ENCODE measurements at places on chromosomes 5 and 9.

GRCh38 chr9:120447959-120448500 is 131.9 kb downstream of the CDK5RAP2 start:
- no peak for DNase-seq

DNA sequence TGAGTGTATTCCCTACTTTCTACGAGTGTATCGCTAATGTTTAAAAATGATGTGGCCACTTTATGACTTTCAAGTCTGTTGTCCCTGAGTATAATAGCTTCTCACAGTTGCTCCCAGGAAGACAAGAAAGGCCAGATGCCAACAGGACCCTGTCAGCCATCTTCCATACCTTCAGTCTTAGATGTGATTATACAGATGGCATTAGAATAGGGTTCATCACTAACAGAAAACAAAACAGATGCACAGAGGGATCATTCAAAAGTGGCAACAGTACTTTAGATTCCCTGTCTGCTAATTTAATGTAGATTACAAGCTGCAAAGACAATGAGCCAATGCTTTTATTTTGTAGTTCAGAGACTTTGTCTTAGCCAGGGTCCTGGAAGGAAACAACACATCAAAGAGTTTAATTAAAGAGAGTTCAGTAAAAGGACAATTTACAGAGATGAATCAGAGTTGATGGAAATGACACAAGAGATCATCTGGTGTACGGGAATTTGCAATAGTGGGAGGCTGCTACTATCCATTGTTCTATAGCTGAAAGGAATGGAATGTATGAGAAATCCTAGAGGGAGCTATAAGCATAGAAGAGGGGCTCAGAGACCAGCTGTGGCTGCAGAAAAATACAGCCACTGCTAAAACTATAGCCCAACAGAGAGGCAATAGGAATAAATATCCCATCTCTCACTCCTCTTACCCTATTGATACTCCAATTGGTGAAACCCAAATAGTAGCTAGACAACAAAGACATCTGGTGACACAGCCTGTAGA is 393.7 kb upstream of the SMC2 start:
- DNase-seq = no peak

GRCh38 chr9:3989915-3990314 is 310.0 kb downstream of the GLIS3 start:
- no peak for DNase-seq

DNA sequence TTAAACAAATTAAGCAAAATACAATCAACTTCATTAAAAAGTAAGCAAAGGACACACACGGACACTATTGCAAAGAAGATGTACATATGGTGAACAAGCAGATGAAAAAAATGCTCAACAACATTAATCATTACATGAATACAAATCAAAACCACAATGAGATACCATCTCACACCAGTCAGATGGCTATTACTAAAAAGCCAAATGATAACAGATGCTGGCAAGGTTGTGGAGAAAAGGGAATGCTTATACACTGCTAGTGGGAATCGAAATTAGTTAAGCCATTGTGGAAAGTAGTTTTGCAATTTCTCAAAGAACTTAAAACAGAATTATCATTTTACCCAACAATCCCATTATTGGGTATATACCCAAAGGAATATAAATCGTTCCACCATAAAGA is 636.2 kb upstream of the ST8SIA4 start:
- no peak for DNase-seq

DNA sequence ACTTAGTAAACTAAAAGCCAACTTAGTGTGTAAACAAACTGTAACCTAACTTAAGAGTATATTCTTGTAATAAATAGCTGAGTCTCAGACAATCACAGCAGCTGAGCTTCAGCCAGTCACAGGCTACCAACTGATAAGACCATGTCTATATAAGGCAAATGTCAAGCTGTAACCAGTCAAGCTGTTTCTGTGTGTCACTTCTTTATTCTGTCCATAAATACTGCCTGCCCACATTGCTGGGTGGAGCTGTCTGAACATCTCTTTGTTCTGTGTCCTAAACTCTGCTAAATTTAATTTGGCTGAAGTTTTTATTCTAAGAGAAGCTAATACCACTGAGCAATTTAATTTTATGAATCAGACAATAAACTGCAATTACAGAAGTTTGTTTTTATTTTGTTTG is 412.1 kb upstream of the CDH10 start:
- no peak for DNase-seq

DNA sequence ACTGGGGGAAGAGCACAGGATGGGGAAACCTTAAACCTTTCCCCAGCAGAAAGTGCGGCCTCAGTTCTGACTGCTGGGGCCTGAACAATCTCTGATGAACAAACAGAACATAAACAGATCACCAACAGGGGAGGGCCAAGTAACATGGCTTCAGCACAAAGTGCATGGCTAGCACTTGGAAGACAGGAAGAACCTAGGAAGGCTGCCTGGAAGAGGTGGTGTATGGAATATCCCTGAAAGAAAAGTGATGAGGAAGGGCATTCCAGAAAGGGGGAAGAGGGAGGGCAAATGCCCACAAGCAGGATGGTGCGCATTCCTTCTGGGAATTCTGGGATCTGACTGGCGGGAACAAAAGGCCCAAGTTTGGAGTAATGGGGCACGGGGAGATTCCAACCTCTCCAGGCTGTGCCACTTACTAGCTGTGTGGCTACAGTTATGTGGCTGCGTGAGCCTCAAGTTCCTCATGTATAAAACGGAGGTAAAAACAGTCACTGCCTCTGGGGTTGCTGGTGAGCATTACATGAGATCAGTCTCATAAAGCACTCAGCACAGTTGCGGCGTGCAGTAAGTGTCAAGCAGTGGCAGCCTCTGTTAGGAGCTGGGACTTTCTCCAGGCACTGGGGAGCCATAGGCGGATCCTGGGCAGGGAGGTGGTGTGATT is 1.6 kb downstream of the PDGFRB start:
- DNase-seq = no peak

GRCh38 chr9:99750526-99750925 is 71.2 kb upstream of the NR4A3 start:
- no peak for DNase-seq

DNA sequence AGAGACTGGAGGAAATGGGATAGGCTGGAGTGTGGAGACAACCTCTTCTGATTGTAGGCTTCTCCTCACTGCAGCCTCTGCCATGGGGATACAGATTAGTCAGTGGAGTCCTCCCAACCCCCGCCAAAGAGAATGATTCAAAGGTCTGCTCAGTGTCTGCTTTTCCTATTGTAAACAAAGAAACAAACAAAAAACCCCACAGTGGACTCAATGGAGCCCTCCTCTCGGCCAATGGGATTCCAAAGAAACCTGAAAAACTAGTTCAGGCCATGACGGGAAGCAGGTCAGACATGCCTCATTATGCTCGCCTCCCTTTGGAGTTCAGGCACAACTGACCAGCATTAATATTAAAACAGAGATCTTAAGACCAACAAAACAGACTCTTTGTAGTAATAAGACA is 85.8 kb downstream of the SEC61B start:
- no peak for DNase-seq

DNA sequence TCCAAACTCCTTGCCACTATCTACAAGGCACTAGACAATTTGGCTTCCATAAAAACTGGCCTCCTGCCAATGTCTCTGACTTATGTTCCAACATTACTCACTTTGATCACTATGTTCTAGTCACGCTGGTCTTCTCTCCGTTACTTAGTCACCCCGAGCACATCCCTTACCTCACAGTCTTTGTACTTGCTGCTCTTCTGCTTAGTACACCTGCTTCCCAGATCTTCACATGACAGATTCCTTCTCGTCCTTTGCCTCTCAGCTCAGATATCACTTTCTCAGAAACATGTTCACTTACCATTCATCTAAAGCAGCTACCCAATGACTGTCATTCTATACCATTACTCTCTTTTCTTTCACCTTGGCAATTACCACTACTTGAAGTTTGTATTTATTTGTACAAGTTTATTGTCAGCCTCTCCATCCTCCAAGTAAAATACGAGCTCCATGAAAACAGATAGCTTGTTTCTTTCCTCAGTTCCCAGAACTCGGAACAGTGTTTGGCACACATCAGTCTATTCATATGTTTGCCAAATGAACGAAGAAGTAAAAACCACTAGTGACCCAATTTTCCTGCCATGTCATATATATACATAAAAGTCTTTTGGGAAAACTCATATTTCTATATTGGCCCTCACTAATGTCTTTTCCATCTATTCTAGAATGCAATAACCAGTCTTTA is 5.9 kb upstream of the SLC22A5 start:
- no peak for DNase-seq

GRCh38 chr9:132231019-132231701 is 69.3 kb downstream of the NTNG2 start:
- DNase-seq = no peak

GRCh38 chr9:76642701-76643209 is 121.5 kb upstream of the PCA3 start:
- DNase-seq = no peak

- no peak for DNase-seq
Measured at GRCh38 chr9:5536684-5537083, 26.4 kb downstream of the PDCD1LG2 start.

DNA sequence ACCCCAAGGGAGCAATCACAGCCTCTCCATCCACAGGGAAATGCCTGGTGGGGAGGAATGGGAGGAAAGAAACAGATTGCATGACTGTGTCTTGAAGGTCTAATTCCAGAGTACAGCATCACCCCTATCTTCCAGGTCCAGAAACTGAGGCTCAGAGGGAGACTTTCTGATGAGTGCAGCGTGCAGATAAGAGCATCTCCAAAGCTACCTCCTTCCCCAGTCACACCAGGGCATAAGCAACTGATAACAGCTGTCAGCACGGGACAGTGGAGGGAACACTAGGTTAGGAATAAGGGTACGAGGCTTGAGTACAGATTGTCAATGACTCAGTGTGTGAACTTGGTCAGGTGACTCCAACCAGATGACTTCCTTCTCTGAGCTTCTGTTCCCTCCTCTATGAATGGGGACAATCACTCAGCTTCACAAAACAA is 126.9 kb downstream of the KCNIP1 start:
- DNase-seq = no peak

DNA sequence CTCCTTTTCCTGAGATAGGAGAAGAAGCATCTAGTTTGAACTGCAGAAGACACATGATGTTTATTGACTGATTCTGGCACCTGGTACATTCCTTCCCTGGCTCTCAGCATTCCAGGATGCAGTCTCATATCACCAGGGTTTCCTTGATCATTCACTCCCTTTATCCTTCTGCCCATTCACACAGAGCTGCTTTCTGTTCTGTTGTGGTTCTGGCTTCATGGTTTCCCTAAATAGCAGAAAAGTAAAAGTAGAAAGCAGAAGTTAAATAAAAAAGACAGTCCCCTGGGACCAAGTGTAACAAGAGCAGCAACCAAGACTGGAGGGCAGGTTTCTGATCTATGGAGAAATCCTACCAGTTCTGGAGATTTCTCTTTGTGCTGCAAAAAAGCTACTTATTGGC is 3.2 kb downstream of the IFNA8 start:
- no peak for DNase-seq

DNA sequence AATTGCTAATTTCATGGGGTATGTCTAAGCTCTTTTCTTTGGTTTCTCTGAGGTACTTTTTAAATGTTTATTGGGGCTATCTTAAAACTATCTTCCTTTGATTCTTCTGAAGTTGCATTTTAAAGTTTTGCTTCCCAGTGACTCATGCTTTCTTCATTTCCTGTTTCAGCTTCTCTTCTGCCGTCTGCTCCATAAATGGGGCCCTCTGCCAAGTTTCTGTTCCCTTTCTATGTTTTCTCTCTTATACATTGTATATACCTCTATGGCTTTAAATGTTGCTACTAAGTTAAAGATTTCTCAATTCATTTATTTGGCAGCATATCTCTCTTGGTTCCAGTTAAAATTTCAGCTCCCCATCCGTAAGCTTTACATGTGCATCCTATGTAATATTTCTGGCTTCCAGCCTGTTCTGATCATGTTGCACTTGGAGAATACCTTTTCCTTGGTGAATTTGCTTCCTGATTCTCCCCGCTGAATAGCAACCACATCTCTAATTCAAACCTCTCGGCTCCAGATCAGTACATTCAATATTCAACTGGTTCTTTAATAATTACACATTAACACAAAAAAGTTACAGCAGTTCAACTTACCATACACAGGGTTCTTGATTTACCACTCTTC is 125.3 kb downstream of the ST8SIA4 start:
- no peak for DNase-seq

DNA sequence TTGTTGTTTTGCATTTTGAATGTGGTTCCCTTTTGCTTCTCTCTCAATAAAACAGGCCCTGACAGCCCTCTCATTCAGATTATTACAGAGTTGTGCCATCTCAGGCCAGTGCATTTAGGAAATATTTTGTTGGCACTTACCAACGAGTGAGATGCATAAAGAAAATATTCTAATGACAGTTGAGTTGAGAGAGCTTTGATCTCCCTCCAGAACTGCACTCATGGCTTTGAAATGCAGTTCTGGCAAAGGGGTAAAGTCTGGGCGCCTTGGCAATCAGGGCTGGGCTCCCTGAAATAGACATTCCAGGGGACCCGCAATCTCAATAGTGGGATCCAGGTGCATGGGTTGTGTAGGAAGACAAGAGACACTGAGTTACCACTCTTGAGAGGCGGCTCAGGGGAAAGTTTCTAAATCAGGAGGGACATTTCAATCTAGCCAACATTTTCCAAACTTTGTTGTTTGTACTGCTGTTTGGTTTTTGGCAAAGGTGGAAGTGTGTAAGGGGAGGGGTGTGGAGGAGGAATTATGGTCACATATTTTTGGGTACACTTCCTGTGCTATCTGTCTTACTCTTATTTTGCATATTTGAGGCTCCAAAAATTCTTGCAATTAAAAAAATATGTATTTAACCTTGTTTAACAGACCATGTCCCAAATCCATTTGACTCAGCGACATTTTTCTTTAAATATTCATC is 48.8 kb downstream of the PAPPA start:
- no peak for DNase-seq

DNA sequence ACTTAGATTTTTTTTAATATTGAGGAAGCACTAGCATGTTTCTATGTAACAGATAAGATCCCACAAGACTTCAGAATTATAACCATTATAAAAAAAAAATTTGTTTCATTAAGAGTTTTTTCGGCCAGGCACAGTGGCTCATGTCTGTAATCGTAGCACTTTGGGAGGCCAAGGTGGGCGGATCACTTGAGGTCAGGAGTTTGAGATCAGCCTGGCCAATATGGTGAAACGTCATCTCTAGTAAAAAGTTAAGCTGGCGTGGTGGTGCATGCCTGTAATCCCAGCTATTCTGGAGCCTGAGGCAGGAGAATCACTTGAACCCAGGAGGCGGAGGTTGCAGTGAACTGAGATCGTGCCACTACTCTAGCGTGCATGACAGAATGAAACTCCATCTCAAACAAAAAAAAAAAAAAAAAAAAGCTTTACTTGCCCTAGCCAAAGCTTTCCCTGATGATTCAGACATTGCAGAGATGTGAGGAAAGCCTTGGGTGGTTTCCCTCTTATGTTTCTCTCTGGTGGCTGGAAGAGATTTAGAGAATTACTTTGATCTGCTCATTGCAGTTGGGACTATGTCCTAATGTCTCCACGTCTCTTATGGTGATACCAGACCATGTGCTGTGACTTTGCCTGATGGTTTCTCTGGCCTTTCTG is 65.4 kb downstream of the EGFLAM start:
- no peak for DNase-seq

DNA sequence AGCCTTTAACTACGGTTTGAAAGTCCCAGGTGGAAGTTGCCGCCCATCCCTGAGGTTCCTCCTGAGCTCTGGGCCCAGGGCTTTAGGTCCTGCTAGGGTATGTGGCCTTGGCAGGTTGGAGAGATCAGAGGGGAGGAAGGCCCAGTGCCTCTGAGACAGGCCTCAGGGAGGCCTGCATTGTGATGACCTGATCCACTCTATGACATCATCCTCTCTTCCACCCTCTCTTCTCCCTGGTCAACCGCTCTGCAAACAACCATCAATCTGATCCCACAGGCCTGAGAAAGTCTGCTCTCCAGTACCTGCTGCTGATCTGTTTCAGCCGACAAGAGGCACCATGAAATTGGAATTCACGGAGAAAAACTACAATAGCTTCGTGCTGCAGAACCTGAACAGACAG is at the start of gene CCIN:
Gene CCIN, plus strand, starts transcription at position 223 of the 400 bp plus-strand sequence. Its CDS starts 115 bp downstream, at position 338.
- DNase-seq = no peak

Measured in type B pancreatic cell (in vitro differentiated cells).